SK-MEL-5 (cell line): ENCODE measurements at places on chromosomes 2 and 18. TPM values are rescaled to one million over a fixed set of nuclear protein-coding genes. Genes with fewer than 3 reads are reported as not detected.

GRCh38 chr18:37659906-37660305 lies 94.3 kb upstream of the CELF4 start:
- no peak for DNase-seq

DNA sequence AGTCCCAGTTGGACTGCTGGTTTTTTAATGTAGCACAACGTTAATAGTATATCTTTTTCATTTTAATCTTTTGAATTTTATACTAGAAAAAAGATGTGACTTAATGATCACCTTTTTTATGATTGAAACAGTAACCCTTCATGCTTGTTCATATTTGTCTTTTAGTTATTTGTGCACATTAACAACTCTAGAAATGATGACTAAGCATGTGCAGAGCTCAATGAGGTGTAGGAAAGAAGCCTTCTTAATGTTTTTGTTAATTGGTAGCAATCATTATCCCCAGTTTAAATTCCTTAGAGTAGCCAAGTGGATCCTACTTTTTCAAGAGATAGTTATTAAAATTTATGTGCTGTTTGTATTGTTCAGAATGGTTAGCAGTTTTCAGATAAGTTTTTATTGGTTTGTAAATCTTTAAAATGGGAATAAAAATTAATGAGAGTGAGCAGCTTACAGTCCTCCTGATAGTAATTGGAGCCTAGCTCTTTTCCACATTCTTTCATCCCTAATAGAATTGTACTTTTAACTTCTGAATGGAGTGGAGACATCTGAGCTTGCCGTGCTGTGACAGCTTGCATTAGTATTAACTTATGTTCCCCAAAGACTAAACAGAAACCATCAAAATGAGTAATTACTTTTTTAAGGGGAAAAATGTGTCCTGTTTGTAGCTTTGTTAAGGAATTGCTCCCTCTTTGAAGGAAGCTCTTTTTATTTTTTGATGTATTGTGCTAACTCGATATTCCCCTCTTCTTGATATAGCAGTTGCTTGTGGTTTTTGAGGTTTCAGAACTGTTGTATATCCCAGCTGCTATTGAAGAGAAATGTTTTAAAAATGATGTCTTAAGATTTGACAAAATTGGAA lies 17.3 kb downstream of the PIK3C3 start:
- DNase-seq = no peak

DNA sequence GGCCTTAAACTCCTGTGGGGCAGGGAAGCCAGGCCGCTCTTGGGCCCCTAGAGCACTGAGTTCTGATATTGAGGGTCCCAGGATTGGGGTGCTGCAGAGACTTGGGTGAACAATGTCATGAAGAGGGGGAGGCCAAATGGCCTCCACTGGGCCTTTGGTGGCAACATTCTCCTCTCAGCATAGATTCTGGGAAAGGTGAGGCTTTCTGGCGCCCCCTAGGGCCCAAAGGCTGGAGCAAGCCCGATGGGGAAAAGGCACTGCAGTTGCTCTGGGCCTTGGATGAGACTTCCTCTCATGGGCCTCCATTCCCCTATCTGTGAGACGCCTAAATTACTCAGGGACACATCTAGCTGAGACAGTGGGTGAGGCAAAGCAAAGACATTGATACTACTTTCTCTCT lies 84.8 kb downstream of the ACAA2 start:
- peak; percentile 81 for DNase-seq

DNA sequence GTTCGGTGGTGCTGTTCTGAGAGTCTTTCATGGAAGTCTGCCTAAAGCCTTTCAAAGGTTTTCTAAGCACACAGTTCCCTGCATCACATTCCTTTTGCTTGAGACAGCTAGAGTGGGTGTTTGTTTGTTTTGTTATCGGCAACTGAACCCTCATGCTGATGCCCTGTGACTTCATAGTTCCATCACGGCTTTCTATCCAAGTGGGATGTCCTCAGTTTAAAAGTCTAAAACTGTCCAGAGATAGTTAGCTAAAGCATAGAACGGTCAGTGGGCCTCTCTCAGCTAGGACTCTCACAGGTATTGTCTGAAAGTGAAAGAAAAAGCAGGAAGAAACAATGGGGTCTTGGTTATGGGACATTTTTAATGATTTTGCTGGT lies 337.3 kb downstream of the OSR1 start:
- DNase-seq = no peak

- no peak for DNase-seq
Observed at GRCh38 chr18:48656582-48656981, 117.8 kb downstream of the CTIF start.

ALK gene
- total RNA-seq = 3.7 and 4.8 TPM in 2 replicates

- DNase-seq = no peak
Observed at GRCh38 chr18:48705043-48705442, 166.2 kb downstream of the CTIF start.

- peak; percentile 24 for DNase-seq
Observed at GRCh38 chr2:31151501-31151900, 13.3 kb upstream of the GALNT14 start.

PLEKHM3 gene
- 3.2 and 4.4 TPM in 2 replicates for total RNA-seq

GRCh38 chr2:84838434-84839145 lies 42.3 kb downstream of the TRABD2A start:
- DNase-seq = no peak

DNA sequence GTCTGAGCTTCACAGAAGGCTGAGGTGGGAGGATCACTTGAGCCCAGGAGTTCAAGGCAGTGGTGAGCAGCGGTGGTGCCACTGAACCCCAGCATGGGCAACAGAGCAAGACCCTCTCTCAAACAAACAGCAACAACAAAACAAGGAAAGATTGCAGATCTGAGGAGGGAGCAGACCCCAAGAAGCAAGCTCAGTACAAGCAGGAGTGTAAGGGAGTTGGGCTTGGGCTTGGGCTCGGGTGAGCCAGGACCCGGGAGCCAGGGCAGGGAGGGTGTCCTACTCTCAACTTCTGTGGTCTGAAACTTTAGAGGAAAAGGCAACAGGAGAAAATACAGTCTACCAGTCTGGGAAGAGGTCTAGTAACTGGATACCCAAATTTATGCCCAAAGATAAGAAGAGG lies 92.0 kb upstream of the RAB12 start:
- no peak for DNase-seq
